ENCODE measurements at places on chromosomes 11 and 22. TPM values are rescaled to one million over a fixed set of nuclear protein-coding genes. Genes with fewer than 3 reads are reported as not detected.

The CHID1 gene
- total RNA-seq, result 71.1 TPM

The CARD18 gene
- total RNA-seq, result not detected

- DNase-seq, result peak; percentile 48
These were observed 96.5 kb upstream of the FGF3 start for GRCh38 chr11:69915501-69916250.

The B3GAT1 gene
- total RNA-seq, result not detected

DNA sequence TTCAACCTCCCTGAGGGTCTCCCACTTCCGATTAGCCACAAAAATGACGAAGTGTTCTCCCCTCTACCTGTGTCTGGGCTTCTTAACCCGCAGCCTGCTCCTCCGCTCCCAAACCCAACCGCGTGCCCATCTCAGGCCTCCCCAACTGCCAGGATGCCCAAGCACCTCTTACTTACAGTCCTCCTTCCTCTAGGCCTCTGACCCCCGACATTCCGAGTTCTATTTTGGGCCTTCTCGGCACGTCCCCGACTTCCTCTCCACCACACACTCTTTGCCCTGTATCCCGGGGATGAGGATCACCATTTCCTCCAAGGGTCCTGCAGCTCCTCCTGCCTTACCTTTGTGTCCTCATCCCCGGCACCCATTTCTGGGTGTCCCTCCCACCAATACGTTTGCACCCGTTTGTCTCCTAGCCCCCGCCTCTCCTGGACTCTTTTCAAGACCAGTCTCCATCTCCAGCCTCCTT, 388 bp upstream of the MUS81 start:
- no peak for DNase-seq
